MCF 10A (cell line): ENCODE measurements at places on chromosomes 1 and 21.

- DNase-seq = no peak
These were observed 11.5 kb downstream of the TNFSF4 start for GRCh38 chr1:173195596-173196088.

GRCh38 chr1:24567792-24568388, 12.0 kb downstream of the NCMAP start:
- DNase-seq = peak; percentile 19

- DNase-seq = no peak
These were observed 122.3 kb downstream of the DHRS3 start for GRCh38 chr1:12495725-12496124.

- DNase-seq = no peak
These were observed 20.1 kb downstream of the SH2D2A start for GRCh38 chr1:156796340-156797097.

DNA sequence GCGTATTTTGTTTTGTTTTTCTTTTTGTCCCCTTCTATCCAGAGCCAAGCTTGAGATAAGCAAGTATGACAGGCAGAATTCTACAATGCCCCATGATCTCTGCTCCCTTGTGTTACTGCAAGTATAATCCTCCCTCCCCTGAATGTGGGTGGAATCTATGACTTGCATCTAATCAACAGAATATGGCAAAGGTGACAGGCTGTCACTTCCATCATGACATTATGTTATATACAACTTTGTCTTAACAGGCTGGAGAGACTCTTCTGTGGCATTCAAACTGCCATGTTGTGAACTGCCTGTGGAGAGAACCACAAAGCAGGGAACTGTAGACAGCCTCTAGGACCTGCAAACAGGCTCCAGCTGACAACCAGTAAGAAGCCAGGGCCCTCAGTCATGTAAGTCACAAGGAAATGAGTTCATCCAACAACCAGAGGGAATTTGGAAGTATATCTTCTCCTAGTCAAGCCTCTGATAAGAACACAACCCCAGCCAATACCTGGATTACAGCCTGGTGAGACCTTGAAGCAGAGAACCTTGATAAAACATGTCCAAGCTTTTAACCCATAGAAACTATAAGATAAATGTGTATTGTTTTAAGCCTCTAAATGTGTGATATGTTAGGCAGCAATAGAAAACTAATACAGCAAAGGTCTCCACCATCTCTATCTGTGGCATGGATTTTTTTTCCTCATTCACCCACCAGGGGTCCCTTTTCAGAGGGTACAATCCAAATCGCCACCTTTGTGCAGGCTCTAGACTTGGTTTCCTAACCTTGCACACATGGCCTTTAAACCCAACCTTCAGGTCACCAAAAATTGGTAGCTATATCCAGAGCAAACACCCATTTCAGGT, 5.7 kb upstream of the C1orf162 start:
- no peak for DNase-seq

DNA sequence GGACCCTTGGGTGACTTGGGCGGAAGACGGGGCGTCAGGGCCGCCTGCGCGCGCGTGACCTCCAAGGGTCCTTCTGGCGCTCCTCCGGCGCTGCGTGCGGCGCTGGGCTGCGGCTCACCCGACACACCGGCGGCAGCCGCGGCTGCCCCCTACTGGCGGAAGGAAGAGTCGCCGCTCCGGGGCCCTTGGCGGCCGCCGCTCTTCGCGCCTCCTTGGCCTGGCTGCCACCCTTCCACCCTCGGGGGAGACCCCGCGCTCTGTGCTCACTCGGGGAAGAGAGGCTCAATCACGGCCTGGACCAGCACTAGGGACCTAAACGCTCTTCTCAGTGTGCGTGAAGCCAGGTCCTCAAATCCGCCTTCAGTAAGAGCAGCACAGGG, 89.7 kb downstream of the DMRTA2 start:
- DNase-seq = peak; percentile 50

DNA sequence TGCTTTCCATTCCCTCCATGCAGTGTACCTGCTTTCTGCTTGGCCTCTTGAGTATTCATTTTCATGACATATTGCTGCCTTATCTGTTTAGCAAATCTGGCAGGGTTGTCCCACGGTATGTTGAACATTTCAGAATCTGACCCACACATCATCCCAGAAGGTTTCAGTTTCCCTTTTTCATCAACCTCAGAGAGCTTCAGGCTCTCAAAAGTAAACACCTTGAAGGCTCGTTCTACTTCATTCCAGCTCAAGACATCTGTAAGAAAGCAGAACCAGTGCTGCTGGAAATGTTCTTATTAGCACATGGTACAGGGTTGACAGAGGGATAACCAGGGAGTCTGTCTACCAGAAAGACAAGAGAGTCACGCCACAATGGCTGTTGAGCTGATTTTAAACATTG, 103.6 kb downstream of the SPAG17 start:
- no peak for DNase-seq

GRCh38 chr1:21247892-21248715, 42.2 kb downstream of the ECE1 start:
- DNase-seq = no peak

GRCh38 chr1:32394890-32395432, 720 bp upstream of the BSDC1 start:
- DNase-seq = no peak

- peak; percentile 59 for DNase-seq
These were observed 779 bp upstream of the DEGS1 start for GRCh38 chr1:224182057-224182865.

GRCh38 chr1:53371851-53372250, 44.0 kb upstream of the LRP8 start:
- DNase-seq = no peak

DNA sequence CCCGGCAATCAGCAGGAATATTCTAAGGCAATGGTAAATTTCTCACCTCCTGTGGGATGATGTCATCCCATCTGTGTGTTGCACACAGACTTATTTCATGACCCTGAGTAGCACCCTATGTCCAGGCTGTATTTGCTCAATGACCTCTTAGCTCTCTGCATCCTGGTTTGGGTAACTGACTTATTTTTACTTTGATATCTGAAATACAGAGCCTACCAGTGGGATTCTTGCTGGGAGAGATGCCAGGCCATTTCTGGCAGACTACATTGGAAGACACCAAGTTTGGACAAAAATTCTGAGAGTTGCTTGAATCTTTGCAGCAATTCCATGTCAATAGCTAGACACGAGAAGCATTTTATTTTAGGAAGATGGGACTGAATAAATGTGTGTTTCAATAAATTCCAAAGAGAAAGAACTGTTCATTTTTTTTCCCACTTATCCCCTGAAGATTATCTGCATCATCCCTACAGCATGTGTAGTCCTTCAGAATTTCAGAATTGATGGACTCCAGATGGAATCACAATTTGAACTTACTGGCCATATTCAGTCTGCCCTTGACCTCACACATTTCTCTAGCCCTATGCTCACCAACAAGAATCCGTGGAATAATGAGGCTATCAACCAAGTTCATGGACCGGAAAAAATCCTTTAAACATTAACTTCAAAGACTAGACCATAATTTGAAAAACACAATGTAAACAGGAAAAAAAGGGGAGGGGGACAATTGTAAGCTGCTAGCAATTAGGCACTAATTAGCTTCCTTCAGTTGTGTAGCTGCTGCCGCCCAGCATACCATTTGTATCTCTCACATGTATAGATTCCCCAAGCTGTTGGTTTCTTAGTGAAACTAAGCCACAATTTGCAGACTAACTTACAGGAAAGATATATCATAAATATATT, 226.5 kb downstream of the HMCN1 start:
- DNase-seq = no peak

DNA sequence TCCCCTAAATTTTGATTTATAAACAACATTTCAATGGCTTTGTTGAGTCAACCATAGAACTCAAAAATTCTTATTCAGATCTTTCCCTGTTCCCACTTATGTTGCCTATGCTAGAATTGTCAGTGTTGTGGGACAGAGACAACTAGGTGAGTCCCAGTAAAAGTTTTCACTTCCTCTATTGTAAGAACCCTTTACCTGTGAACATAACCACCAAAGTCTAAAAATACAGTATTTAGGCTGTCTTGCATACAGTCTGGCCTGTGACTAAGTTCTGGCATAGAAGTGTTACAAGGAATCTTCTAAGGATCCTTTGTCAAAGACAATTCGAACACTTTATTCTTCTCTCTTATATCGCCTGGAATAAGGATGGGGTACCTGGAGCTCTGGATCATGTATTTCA, 1047.9 kb upstream of the NCAM2 start:
- no peak for DNase-seq

GRCh38 chr1:56963667-56964066, 2.1 kb downstream of the C8B start:
- peak; percentile 46 for DNase-seq

GRCh38 chr1:248843687-248844086, 5.7 kb downstream of the ZNF672 start:
- DNase-seq = no peak

GRCh38 chr1:67464746-67465145, 34.5 kb upstream of the SERBP1 start:
- DNase-seq = no peak

DNA sequence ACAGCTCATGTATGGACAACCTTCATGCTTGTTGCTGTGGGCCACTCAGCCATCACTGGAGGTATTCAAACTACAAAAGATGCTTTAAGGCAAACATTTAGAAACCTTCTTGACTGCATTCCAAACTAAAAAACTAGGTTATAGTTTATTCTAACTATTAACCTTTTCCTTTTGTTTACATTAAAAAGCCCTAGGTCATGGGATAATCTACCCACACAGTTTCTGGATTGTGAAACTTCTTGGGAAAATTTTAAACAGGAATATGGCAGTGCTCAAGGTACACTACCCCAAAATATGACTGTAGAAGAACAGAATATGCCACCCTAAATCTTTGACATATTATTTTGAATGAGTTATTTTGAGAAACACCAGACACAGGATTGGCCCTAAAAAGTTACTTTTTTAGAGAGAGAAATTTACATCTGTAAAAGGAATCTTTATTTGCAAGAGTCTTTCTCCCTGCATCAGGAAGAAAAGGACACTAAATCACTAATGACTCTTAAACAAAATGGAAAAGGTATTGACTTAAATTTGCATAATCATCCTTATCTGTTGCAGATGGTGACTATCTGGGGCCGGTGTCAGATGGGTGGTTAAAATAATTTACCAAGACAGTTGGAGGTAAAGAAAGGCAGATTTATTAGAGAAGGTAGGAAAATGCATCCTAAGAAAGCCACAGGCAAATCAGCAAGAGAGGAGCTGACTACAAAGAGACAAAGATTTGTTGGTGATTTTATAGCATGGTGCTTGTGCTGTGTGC, 25.1 kb upstream of the NUF2 start:
- DNase-seq = peak; percentile 30

DNA sequence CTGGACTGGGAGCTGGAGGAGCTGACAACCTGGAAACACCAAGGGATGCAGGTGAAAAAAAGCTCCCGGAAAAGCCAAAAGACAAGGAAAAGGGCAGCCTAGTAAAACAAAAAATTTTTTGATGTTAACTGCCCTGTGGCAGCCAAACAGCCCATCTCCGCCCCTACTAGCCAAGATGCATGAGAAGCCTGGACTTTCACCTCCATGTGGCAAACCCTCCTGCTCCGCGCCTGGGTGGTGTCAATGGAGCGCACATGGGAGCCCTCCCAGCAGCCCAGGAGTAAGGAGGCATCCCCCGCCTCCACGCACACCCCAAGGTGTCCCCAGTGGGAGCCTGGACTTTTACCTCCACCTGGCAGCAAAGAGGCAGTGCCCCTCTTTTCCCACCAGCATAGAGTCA, 30.5 kb downstream of the LEMD1 start:
- no peak for DNase-seq

GRCh38 chr1:5455056-5455455, 537.2 kb downstream of the NPHP4 start:
- DNase-seq = no peak

- peak; percentile 77 for DNase-seq
These were observed 11.2 kb upstream of the HJV start for GRCh38 chr1:146032631-146033219.

- no peak for DNase-seq
These were observed 53.2 kb upstream of the CFAP126 start for GRCh38 chr1:161420763-161421455.
